ENCODE measurements at places on chromosomes 16 and 17.

DNA sequence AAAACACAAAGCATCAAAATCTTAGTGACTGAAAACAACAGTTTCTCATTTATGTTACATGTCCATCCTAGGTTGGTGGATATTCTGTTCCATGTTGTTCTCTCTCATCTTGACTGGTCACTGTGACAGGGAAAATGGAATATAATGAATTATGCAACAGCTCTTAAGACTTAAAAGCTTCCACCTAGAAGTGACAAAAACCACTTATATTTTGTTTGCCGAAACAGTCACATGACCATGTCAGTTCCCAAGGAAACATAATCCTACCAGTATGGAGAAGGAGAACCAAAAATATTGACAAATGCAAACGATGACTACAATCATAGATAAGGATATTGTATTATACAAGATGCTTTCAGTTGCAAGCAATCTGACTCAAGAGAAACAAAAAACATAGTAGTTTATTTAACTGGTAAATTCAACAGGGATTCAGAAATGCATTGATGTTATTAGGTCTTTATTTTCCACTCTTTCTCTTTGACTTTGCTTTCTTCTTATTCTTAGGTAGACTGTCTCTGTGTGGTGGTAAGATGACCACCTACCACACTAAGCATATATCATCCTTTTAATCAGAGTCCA lies 103.8 kb downstream of the SSH2 start:
- no peak for DNase-seq

DNA sequence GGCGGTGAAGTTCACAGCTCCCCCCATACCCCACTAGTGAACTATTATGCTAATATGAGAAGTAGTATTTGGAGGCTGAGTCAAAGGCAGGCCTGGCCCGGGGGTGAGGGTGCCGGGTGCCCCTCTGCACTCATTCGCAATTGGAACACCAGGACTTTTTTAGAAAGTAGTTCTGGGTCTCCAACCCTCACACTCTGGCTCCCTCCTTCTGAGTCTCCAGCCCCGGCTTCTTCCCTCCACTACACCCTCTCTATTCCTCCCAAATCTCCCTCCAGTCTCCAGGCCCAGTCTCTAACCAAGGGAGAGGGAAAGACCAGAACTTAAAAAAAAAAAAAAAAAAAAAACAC lies 11.3 kb upstream of the HOXB2 start:
- DNase-seq, result no peak

DNA sequence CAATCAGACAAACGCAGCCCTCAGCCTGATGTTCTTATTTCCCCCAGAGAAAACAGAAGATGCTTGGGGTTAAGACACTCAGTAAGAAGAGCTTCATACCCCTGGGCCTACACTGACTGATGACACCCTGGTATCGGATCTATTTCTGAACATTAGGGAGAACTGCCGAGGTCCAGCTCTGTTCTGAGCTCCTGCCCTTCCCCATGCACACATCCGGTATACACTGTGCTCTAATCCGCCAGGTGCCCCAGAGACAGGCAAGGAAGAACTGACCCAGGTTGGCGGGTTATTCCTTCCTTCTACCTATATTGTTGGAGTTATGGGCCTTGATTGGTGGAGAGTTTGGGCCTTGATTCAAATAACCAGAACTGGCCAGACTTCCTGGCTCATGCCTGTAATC lies 58.0 kb upstream of the TEKT3 start:
- no peak for DNase-seq

GRCh38 chr16:70615945-70616344 lies 30.4 kb upstream of the IL34 start:
- DNase-seq, result no peak

GRCh38 chr16:24074574-24074973 lies 181.6 kb upstream of the CACNG3 start:
- no peak for DNase-seq

DNA sequence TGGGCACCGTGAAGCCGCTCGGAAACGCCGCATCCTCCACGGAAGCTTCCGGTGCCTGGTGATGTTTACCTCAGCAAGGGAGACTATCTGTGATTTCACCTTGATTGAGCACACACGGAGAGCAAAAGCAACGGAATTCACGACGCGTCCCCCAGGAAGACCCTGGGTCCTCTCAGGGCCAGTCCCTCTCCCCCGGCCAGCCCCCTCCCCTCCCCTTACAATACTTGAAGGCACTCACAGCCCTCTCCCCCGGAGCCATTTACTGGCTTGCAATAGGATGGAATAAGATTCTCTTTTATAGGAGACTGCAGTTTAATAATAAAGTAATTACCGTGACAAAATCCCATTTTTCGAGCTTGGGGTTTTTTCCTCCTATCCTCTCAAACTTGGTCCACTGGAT lies 104.7 kb downstream of the ENGASE start:
- DNase-seq, result no peak

GRCh38 chr16:82857693-82858365 lies 231.1 kb downstream of the CDH13 start:
- no peak for DNase-seq

DNA sequence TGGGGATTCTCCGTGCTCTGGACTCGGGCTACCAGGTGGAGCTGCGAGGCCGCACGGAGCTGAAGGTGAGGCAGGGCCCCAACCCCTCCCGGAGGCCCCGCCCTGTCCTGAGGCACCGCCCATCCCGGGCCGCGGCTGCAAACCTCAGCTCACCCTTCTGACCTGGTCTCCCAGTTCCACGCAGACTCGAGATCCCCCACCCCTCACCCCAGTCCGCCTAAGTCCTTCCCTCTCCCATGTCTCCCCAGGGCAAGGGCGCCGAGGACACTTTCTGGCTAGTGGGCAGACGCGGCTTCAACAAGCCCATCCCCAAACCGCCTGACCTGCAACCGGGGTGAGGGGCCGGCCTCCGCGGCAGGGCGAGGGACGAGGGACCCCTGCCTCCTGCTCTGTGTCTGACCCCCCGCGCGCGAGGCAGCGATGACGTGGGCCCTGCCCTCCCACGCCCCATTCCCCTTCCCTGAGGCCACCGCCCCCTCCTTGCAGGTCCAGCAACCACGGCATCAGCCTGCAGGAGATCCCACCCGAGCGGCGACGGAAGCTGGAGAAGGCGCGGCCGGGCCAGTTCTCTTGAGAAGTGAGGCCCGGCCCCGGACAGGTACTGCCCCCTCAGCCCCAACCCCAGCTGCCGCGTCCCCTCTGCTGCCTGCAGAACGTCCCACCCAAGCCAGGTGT lies 13.7 kb downstream of the GUCY2D start:
- no peak for DNase-seq

GRCh38 chr17:78281249-78281845 lies 49.9 kb downstream of the TMEM235 start:
- DNase-seq, result no peak

- no peak for DNase-seq
These were observed 34.5 kb downstream of the USP7 start for GRCh38 chr16:8929086-8929748.
